NCI-H82 (cell line): ENCODE measurements at places on chromosomes 4 and X.

GRCh38 chr4:2186133-2186864 is 55.6 kb downstream of the HAUS3 start:
- DNase-seq: peak; percentile 50

DNA sequence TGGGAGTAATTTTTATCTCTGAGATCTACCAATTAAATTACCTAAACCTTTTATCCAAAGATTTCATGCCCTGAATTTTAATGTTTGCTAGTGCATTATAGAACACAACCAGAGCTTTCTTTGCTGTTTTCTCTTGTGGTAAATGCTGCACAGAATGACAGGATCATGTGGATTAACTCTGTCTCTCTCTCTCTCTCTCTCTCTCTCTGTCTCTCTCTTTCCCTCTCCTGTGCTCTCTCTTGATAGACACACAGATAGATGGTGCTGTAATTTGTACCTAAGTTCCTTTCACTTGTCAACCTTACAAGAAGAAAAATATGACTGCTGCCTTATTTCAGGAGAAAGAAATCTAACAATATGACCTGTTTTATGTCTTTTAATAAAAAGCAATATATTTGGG is 211.2 kb upstream of the WDFY3 start:
- DNase-seq: no peak

DNA sequence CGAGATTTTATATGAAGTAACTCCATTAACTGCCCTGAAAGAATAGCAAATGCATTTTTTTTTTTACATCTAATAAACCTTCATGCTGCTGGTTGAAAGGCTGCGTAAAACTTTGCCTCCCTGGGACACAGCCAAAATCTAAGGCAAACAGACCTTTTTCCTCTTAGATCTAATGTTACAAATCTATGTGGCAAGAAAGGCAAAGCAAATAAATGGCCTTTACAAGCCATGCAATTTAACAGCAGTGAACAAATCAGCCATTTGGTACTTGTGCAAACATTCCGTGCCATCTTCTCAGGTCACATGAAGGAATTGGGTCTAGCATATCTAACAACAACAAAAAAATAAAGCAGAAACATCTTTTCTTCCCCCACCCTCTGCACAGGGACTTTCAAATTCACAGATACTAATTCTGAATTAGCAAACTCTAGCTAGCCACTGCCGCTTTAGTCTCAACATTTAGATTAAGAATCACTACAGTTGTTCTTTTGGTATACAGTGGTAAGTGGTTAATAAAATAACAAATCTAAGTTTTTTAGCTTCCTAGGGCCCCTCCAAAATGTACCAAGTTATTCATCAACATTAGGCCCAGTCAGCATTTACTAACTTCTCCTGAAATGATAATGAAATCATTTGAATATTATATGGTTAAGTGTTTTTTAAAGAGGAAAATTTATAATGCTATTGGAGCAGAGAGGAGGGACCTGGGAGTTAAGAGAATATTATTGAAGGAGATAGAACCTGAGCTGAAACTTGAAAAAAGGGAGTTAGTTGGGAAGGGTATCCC is 593.8 kb downstream of the SMARCA1 start:
- no peak for DNase-seq

DNA sequence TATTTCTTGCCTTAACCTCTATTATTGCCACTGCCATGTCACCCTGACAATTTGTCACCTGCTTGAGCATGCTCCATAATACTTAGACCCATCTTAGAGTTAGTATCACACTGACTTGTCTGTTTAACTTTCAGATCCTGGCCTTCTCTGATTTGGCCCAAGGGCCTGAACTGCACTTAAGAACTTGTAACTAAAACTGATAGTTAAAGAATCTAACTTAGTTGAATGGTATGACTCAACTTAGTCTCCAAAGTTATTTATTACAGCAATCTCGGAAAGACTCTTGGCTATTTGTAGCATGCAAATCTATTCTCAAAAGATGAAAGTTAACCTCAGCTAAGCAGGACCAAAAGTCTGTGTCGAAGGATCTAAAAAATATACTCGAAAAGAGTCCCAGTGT is 72.3 kb downstream of the IGSF1 start:
- DNase-seq: no peak

- no peak for DNase-seq
Observed at GRCh38 chr4:101239665-101240064, 107.7 kb downstream of the PPP3CA start.

DNA sequence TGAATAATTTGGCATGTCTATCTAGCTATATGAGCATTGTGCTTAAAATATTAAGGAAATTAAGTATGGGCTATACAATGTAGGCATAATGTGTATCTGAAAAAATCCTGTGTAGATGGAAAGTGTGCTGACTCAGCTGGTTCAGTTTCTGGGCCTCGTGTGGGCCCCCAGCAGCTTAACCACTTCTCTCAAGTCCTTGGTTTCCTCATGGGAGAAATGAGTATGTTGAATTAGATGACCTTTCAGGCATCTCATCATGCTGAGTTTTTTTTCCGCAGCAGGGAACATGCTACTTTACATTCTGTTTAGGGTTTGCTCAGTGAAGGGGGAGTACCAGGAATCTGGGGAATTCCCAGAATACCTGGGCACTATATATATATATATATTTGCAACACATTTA is 30.5 kb downstream of the RHOH start:
- DNase-seq: no peak

DNA sequence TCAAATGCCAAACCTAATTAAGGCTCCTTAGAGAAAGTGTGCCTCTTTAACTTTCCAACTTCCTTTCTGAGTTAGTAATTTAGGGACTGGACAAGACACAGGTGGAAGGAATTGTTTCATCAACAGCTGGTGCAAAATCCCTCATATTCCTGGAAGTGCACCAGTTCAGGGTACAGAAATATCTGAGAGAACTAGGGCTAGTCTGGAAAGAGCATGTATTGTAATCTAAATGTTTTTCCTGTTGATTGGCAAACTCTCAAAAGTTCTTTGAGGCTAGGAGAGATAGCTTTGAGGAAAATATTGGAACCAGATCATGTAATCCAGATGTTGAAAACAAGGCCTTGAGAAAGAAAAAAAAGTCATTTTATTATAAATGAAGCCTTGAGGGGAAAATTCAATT is 98.1 kb upstream of the C1GALT1C1 start:
- no peak for DNase-seq

- peak; percentile 20 for DNase-seq
Observed at GRCh38 chr4:74158466-74159142, 686 bp downstream of the MTHFD2L start.

DNA sequence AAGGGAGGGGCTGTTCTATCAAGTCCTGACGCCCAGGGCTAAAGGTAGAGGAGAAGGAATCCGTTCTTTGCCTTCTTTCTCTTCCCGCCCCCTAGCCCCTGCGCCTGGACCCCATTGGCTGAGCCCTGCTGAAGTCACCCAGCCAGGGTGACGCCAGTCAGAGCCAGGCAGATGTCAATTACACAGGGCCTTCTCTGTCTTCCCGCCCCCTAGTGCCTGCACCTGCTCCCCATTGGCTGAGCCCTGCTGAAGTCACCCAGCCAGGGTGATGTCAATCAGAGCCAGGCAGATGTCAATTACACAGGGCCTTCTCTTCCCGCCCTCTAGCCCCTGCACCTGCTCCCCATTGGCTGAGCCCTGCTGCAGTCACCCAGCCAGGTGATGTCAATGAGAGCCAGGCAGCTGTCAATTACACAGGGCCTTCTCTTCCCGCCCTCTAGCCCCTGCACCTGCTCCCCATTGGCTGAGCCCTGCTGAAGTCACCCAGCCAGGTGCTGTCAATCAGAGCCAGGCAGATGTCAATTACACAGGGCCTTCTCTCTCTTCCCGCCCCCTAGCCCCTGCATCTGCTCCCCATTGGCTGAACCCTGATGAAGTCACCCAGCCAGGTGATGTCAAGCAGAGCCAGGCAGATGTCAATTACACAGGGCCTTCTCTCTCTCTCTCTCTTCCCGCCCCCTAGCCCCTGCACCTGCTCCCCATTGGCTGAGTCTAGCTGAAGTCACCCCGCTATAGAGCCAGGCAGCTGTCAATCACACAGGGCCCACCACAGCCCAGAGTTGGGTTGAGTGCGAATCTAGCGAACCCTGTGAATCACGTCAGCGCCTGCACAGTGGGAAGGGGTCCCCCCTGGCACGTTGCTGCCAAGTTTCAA is 46.4 kb downstream of the ASMT start:
- DNase-seq: peak; percentile 68

DNA sequence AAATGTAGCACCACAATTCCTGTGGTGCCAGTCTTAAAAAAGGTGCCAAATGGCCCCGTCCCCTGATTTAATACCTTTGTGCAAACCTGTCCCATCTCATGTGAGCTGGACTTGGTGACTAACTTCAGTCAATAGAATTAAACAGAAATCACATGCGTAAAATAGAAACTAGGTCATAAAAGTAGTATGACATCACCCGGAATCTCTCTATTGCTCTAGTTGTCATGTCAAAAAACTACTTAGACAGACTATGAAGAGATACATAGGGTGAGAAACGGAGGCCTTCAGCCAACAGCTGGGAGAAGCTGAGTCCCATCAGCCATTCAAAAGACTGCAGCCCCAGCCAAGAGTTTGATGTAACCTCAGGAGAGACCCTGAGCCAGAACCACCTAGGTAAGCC is 293.5 kb upstream of the HS3ST1 start:
- no peak for DNase-seq

- DNase-seq: no peak
Observed at GRCh38 chr4:143358923-143359643, 22.4 kb downstream of the GAB1 start.

DNA sequence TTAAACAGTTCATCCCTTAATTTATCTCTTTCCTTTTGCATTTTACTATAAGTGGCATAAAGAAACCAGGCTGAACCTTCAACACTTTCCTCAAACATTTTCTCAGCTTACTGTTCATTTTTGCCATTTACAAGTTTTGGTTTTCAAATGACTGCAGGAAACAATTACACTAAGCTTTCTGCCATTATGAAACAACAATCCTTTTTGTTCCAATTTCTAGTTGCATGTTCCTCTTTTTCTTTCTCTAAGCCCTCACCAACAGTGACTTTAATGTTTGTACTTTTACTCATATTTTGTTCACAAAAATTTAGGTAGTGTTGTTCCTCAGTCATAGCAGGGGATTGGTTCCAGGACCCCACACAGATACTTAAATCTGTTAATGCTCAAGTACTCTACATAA is 1526.1 kb downstream of the STIM2 start:
- DNase-seq: no peak

- DNase-seq: peak; percentile 66
Observed at GRCh38 chr4:84965553-84966381, 723 bp downstream of the WDFY3 start.

- peak; percentile 30 for DNase-seq
Observed at GRCh38 chrX:5236096-5236495, 992.6 kb downstream of the NLGN4X start.

DNA sequence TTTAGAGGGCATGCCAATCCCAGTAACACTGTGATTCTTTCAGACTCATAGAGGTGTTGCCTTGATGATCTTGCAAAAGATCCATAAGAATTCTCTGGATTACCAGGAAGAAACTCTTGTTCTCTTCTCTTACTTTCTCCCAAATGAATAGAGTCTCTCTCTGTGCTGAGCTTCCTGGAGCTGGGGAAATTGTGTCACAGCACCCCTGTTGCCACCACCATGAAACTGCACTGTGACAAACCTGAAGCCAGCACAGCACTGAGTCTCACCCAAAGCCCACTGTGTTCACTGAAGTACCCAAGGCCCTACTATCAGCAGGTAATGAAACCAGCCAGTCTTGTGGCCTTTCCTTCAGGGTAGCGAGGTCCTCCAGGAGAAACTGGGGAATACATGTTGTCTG is 332.7 kb upstream of the FGF16 start:
- no peak for DNase-seq

DNA sequence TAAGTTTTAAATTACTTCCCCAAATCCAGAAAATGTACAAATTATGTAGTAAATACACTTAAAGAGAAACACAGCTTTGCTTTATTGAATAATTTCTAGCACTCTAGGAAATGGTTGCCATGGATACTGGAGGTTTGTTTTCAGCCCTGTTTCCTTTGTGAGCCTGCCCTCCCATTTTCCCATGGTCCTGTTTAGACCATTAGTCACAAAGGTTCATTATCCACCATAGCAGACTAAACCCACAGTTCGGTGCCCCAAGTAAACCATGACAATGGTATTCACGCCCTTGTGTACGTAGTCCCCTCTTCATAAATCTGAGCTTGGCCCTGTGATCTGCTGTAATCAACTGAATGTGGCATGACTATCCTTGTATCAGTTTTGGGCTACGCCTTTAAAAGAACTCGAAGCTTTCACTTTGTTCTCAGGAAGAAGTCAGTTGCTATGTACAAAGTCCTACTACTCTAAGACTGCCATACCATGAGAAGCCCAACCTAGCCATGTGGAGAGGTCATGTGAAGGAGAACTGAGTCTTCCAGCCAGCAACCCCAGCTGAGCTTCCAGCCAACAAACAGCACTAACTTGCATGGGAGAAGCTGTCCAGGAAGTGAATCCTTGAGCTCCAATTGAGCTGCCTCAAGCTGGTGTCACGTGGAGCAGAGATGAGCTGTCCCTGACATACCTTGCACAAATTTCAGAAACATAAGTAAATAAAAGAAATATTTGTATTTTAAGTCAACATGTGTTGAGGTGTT is 300.4 kb downstream of the LDB2 start:
- no peak for DNase-seq

DNA sequence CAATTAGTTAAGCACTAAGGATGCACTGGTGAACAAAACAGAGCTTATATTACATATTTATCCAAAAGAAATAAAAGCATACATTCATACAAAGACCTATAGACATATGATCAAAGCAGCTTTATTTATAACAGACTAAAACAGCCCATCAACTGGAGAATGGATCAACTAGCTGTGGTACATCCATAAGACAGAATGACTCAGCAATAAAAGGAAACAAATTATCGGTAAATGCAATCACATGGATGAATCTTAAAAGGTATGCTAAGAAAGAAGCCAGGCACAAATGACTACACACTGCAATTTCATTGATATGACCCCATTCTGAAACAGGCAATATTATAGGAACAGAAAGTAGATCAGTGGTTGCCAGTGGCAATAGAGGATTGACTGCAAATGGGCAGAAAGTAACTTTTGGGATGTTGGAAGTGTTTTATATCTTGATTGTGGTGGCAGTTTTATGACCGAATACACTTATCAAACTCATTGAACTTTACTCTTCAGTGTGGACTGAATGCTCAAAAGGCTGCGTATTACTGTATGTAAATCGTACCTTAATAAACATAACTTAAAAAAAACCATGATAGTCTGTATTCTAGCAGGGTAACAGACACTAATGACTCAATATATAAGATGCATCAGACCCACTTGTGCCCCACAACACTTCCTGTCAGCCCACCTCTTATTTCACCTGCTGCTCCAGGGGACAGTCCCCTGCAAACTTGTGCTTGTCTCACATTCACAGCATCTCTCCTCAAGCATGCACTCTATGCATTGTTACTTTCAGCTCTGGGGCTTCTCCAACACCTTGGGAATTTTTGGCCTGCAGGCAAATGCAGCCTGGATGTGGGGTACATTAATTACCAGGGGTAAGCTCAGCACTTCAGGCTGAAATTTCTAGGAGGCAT is 59.1 kb downstream of the MID1IP1 start:
- no peak for DNase-seq

- no peak for DNase-seq
Observed at GRCh38 chrX:95662200-95662599, 1022.4 kb upstream of the DIAPH2 start.

GRCh38 chr4:111393781-111394180 is 751.5 kb upstream of the FAM241A start:
- no peak for DNase-seq
